Transverse colon (tissue), 4 donors: ENCODE measurements at places on chromosomes 16 and 17. TPM values are rescaled to one million over a fixed set of nuclear protein-coding genes. Genes with fewer than 3 reads are reported as not detected.

GRCh38 chr17:11318207-11318606, 77.2 kb downstream of the SHISA6 start:
- H3K27ac ChIP-seq, result no peak overlapping the region
- no peaks in the 10 kb centered on the region for H3K36me3 ChIP-seq
- no peak overlapping the region for H3K4me3 ChIP-seq
- no peaks in the 10 kb centered on the region for H3K4me1 ChIP-seq
- no peak for DNase-seq

- peak overlapping the region; percentile 90 for H3K27ac ChIP-seq
- H3K36me3 ChIP-seq, result no peaks in the 10 kb centered on the region
- DNase-seq, result peak; percentile 94
- H3K27me3 ChIP-seq, result no peaks in the 10 kb centered on the region
- peaks cover 12% of the 10 kb centered on the region for H3K4me1 ChIP-seq
These were observed 4.2 kb downstream of the ARMC7 start for GRCh38 chr17:75113798-75114551.

- no peak overlapping the region for H3K4me3 ChIP-seq
- no peaks in the 10 kb centered on the region for H3K36me3 ChIP-seq
- H3K4me1 ChIP-seq, result peaks cover 11% of the 10 kb centered on the region
- no peaks in the 10 kb centered on the region for H3K27me3 ChIP-seq
- no peak for DNase-seq
- H3K27ac ChIP-seq, result peak overlapping the region; percentile 8
These were observed 8.0 kb downstream of the TSR3 start for GRCh38 chr16:1343428-1344242.

- H3K4me3 ChIP-seq, result peak overlapping the region; percentile 63
- peak overlapping the region; percentile 62 for H3K27ac ChIP-seq
- H3K36me3 ChIP-seq, result no peaks in the 10 kb centered on the region
- DNase-seq, result peak; percentile 29
These were observed 776 bp downstream of the LRRC75A start for GRCh38 chr17:16491131-16491702.

- no peaks in the 10 kb centered on the region for H3K36me3 ChIP-seq
- H3K27me3 ChIP-seq, result no peaks in the 10 kb centered on the region
- H3K27ac ChIP-seq, result no peak overlapping the region
- DNase-seq, result no peak
- H3K4me3 ChIP-seq, result no peak overlapping the region
These were observed 194.5 kb upstream of the CDH13 start for GRCh38 chr16:82432261-82432660.

- no peak overlapping the region for H3K4me3 ChIP-seq
- H3K36me3 ChIP-seq, result no peaks in the 10 kb centered on the region
- no peak overlapping the region for H3K27ac ChIP-seq
- H3K4me1 ChIP-seq, result no peaks in the 10 kb centered on the region
- no peaks in the 10 kb centered on the region for H3K27me3 ChIP-seq
These were observed 29.4 kb upstream of the POLR3E start for GRCh38 chr16:22267764-22268163.

- no peak overlapping the region for H3K27ac ChIP-seq
- no peaks in the 10 kb centered on the region for H3K4me1 ChIP-seq
- H3K36me3 ChIP-seq, result no peaks in the 10 kb centered on the region
- DNase-seq, result peak; percentile 14
These were observed 211.3 kb downstream of the CA10 start for GRCh38 chr17:51947160-51947735.

DNA sequence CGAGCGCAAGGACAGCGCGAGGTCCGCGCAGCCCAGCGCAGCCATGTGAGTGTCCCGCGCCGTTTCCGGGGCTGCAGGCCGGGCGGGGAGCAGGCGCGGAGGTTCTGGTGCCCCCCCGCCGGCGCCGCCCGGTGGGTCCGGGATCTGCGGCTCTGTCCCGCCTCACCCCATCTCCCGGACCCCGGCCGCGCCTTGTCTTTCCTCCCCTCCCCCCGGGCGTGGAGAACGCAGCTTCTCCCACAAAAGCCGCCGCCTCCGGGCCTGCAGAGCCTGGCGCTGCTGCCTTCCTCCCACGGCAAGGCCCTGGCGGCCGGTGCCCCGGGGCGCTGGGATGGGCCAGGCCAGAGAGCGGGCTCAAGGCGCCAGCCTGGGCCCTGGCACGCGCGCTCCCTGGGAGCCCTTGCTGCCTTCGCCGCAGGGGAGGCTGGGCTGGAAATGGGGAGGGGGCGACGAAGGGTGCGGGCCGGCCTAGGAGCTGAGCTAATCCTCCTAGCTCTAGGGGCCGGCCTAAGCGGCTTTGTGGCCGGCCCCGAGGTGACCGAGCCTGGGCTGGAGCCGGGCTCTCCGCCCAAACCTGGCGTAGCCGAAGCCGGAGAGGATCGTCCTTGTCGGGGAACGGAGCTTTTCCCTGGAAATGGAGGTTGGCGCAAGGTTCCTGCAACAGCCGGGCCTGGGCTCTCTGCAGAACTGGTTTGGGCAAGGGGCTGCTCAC, 397 bp downstream of the RIPOR1 start:
- DNase-seq, result peak; percentile 48
- peaks cover 29% of the 10 kb centered on the region for H3K4me1 ChIP-seq
- H3K27ac ChIP-seq, result peak overlapping the region; percentile 88
- H3K4me3 ChIP-seq, result peak overlapping the region; percentile 56

The EME1 gene
- 1.6 TPM for total RNA-seq

The PPP1R1B gene
- total RNA-seq, result 125 TPM
